ENCODE measurements at places on chromosomes 3 and 15.

DNA sequence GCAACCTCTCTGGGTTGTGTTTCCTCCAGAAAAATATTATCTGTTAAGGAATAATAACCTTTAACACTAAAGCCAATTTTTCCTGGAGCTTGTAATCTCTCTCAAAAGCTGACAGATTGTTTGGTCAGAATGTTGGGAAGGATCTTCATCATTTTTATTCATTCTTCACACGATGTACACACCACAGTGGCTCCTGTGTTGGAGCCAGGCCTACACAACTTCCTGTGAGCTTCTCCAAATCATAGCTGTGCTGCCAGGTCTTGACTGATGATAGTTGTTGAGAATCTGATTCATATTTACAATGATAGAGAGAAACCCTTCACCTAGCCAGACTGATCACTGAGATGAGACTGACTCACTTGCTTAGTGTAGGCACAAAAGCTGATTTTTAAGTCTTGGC lies 151.0 kb upstream of the ROBO2 start:
- no peak for DNase-seq

DNA sequence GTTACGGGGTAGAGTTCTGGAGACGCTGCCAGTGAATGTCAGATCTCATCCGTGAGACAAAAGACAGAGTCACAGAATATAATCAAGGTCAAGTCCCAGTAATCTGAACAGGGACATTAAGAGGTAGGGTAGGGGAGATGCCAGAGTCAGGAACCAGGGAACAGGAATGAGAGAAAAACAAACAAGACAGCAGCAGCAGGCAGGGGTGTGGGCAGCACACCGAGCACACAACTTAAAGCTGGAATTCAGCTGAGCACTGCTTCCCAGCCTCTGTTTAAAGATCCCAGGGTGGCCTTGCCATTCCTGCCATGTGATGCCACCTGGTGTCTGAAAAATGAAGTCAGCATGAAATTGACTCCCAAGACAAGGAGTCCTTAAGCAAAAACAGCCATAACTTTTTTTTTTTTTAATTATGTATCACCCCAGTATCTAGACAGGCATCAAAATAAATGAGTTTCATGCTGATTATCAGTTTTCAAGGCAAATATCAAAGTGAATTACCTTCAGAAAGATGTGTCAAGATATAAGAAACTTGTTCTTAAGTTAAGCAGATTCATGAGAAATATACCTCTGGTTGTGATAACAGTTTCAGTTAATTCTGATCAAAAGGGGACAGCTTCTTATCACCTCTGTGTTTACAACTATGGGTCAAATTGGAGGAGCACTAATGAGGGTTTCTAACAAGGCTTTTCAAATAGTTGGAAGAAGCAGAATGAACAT lies 203.7 kb downstream of the SLC9A9 start:
- peak; percentile 86 for DNase-seq

- DNase-seq: no peak
Measured at GRCh38 chr15:96553006-96553405, 222.5 kb downstream of the NR2F2 start.

DNA sequence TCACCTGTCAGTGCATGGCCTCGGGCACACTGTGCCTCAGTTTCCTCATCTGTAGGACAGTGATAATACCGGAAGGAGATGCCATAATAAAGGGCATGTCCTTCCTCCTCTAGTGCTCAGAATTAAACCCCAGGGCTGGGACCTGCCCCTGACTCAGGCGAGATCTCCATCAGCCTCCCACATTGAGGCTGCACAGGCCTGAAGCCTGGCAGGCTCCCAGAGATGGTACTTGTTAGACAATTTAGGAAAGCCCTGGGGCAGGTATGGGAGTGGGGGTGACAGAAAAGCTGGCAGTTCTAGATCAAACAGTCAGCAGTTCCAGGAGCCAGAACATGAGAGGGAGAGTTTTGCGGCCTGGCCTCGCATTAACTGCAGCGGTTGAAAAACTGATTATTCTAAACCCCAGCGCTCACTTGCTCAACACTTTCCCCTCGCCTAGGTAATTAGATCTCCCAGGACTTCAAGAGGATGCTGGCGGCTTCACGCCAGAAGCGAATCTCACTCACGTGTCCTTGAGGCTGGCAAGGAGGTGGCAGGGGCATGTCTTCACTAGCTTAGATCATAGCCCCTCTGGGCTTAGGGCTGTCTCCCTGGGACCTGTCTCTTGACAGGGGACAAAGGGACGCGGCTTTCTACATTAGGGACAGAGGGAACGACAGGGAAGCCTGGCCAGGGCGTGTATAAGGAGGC lies 73.1 kb downstream of the ATP2B2 start:
- peak; percentile 85 for DNase-seq

DNA sequence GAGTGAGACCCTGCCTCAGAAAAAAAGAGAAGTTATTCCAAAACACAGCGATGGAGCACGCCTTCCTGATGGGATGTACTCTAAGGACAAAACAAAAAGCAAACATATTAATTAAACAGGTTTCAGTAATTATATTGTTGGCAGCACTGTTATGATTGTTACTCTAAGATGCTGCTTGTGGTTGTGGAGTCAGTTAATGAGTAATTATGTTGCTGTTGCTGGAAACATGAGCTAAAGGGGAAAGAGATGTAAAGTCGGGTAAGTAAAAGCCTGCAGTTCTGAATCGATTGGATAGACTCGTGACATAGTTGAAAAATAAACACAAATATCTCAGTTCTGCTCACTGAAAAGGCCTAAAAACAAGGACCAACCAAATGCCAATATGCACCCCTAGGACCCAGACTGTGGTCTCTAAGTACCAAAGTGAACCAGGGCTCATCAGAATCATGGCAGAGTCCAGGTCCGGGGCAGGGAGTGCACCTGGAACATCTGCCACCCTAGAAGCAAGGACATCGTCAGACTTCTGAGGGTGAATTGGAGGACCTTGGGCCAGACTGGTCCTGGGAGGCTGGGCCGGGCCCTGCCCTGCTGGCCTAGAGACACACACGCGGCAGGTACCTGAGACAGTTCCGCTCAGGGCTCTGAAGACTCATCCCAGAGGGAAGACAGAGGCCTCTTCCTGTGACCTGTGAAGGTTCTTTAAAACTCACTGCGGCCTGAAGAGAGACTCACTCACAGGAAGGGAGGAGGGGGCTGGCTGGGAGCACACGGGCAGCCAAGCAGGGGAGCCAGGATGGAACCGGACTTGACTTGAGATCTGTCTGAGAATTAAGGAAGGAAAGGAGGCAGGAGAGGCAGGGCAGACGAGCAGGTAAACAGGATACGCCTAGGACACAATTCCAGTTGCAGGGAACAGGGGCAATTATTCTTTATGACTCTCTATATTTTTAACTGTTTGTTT lies 140.5 kb downstream of the LRRK1 start:
- DNase-seq: no peak

DNA sequence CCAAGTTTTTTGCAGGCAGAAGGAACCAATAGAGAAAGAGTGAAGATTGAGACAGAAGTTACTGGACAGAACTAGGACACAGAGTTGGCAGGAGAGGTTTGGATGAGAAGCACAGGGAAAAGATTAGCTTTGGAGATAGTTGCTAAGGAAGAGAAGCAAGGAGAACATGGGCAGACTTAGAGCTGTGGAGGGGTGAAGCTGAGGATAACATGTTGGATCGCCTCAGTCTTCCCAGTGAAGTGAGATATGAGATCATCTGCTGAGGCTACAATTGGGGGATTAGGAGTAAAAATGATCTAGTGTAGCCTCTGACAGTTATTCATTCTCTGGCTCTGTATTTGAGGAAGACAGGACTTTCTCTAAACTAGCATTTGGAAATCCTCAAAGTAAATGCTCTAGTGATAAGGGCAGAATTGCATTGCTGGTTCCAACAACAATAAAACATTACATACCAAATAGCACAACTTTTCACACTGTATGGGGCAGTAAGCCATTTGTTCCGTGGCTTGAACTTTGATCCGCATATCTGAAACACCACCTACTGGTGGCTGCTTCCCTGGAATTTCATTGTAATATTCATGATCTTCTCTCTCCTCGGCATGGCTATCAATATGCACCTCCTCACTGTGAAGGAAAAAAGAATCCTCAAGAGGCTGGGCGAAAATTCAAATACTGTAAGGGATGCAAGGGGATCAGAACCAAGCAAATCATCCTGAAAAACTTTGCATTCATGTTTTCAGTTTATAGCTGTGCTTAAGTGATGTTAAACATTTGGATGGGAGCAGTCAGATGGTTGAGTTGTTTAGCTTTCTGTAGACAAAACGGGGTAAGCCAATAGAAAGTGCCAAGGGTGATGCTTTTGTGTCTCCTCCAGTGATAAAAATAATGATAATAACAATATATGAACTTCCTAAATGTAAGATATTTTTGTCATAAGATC lies 22.2 kb upstream of the EID1 start:
- DNase-seq: peak; percentile 3

GRCh38 chr3:146166826-146167225 lies 5.8 kb upstream of the PLOD2 start:
- DNase-seq: no peak

GRCh38 chr3:50318615-50319014 lies 3.9 kb downstream of the HYAL2 start:
- no peak for DNase-seq

- DNase-seq: no peak
Measured at GRCh38 chr15:76987896-76988860, 6.7 kb upstream of the PSTPIP1 start.

DNA sequence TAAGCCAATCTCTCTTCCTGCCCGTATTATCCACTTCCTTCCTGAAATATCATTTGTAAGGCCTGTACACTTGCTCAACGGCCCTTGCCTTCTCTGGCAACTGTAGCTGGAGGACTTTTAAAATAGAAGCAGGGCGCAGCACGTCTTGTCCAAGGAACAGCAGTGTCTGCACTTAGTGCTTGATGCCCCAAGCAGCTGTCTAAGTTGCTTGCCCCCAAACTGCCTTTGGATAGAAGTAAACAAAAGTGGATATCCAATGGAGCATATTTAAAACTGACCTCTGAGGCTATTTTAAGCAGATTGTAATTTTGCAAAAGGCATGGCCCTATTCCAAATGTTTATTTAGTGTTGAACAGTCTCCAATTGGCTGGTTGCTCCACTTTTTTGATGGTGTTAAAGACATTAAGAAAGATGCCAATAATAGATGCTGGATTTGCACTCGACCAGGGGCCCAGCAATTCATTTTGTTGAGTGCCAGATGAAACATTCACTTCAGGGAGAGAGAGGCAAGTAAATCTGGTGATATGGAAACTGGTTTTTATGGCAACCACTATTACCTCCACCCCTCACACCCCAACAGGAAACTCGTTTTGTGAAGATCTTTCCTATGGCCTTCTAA lies 526.8 kb upstream of the TBL1XR1 start:
- DNase-seq: no peak

DNA sequence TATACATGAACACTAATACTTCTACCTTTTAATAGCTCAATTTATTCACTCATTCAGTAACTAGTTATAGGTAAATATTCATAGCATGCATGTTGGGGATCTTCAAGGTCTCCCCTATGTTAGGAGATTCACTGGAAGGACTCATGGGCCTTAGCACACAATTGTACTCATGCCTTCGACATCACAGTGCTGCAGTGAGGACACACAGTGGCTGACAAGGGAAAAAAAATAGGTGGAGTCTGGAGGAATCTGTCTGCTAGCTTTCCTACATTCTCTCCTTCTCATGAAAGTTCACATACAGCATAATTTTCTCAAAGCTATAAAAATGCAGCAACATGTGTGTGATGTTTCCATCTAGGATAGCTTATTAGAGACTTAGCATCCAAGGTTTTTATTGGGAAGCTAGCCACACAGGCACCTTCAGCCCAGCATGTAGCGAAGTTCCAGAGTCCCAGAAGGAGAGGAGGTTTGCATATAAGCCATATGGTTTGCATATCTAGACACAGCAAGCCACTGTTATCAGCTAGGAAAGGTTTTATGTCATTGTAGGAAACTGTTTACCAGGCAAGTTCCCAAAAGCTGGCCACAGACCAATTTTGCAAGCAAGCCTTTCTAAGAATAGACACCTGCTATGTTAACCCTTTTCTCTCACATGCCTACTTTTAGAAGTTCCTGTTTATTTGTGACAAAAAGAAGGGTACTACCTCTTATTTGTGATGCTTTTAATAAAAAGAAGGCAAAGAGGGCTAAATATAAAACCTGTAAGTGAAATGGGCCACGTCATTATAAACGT lies 46.4 kb downstream of the MORC1 start:
- DNase-seq: peak; percentile 60

GRCh38 chr3:105406268-105406667 lies 39.6 kb downstream of the ALCAM start:
- DNase-seq: no peak

GRCh38 chr3:61381745-61382392 lies 130.6 kb upstream of the FHIT start:
- DNase-seq: no peak

GRCh38 chr3:23258110-23258509 lies 55.0 kb downstream of the UBE2E2 start:
- no peak for DNase-seq

DNA sequence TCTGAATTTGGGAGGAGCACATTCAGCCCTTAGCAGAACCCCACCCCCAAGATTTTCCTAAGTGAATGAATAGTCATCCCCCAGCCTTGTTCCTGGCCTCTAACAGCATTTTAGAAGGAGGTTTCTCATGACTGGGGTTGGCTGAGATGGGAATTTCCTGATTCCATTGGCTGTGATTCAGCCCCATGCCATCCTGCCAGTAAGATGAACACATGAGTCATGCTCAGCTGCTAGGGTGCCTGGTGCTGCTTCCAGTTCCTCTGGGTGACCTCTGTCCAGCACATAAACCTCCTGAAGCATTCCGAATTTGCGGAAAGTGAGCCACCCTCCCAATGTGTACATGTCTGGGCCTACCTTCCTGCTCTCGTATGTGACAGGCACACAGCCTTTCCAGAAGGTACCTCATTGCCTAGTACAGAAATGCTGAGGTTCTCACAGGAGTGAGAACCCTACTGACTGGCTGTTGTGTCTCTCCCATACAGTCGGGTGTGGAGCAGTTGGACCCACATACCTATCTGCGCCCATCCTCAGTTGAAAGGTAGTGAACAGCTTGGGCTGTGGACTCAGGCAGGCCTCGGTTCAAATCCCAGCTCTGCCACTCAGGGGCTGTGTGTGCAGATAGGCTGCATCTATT lies 91.7 kb downstream of the APBA2 start:
- no peak for DNase-seq

DNA sequence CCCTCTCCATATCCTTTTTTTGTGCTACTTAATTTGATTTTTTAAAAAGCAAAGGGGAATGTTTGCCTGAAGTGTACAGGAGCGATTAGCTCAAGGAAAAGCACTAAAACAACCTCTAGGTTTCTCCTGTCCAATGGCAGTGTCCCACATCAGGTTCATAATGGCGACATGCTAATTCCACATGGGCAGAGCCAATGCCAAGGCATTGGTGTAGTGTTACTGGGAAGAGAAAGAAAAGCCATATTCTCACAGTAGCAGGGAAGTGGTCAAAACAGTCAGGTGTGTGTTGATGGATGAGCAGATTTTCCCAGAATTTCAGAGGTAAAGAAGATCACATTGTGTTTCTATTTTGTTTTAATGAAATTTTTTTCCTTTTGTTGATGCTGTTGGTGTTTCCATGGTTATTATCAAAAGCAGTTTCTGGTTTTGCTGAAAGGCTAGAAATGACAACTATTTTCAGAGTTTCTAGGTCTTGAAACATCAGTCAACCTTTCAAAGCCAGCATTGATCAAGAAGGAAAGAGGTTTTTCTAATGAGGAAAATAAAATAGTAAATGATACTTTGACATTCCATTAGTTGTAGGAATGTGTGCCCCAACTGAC lies 65.2 kb downstream of the FNDC3B start:
- no peak for DNase-seq
